ENCODE measurements at places on chromosomes 12 and 14.

- DNase-seq = no peak
Observed at GRCh38 chr12:88367231-88367630, 213.0 kb downstream of the KITLG start.

DNA sequence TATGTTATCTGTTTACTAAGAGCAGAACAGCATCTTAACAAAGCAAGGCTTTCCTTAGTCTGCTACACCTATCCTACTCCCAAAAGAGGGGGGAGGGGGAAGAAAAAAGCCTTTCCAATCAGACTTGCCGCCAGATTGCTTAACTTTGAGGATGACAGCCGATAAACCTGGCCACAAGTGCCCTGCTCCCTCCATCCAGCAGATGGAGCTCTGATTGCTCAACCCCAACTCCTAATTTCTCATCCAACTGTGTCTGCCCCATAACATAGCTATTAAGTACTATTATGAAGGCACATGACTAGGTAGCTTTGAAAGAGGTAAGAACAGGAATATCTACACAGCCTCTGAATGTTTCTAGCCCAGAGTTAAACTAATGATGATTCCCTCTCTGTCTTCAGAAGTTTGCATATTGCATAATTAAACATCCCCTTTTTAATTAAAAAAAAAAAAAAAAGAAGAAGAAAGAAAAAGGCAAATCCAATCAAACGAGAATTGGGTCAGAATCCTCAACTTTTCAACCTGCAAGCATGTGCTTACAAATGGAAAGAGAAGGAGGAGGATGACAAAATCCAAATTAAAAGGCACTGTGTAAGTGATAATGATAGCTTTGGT lies 247.4 kb downstream of the GALC start:
- DNase-seq = no peak

GRCh38 chr14:57382283-57382682 lies 8.1 kb upstream of the NAA30 start:
- no peak for DNase-seq

DNA sequence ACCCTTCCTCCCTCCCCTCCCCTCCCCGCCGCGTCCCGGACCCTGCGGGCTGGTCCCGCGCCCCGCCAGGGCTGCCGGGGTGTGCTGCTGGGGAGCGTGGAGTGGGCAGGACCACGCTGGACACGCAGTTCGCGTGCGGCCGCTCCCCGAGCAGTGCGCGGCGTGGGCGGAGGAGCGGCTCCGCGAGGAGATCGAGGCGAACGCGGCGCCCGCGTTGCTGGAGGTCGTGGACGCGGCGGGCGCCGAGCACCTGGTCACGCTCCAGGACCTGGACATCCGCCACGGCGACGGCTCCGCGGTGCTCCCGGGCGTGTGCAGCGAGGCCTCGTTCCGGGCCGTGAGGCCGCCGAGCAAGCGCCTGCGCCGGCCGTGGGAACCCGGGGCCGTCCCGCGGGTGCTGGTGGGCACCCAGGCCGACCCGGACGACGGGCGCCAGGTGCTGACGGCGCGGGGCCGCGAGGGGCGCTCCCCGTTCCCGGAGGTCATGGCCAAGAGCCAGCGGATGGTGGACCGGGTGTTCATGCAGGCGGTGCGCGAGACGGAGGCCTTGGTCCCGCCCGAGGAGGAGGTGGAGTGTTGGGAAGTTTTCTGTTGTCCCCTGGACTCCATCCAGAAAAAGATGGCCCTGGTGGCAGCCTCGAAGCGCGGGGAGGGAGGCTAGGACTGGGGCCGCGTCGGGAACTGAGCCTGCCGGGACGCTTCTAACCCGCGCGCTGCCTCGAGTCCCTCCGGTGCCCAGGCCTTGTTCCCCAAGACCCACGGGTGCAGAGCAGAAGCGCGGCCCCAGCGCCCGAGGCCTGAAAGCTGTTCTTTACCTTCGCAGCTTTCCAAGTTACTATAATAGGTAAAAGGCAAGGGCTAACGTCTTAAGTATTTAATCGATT lies 54.7 kb upstream of the EIF5 start:
- DNase-seq = no peak

All from stimulated activated CD8-positive, alpha-beta memory T cell treated with anti-CD3 and anti-CD28 coated beads, Interleukin-4, amount 100 ng/mL, for 24 hours (primary cell).